ENCODE measurements at places on chromosomes 5 and 9.

DNA sequence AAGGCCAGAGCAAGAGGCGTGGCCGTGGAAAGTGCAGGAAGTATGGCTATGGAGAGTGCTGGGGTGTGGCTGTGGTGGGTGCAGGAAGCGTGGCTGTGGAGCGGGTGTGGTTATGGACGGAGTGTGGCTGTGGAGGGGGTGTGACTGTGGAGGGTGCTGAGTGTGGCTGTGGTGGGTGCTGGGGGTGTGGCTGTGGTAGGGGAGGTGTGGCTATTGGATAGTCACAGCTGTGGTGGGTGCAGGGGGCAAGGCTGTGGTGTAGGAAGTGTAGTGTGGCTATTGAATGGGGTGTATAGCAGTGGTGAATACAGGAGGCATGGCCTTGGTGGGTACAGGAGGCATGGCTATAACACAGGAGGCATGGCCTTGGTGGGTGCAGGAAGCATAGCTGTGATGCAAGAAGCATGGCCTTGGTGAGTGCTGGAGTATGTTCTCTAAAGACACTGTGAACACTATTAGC is 40.8 kb upstream of the SPATA31C2 start:
- DNase-seq, result no peak

DNA sequence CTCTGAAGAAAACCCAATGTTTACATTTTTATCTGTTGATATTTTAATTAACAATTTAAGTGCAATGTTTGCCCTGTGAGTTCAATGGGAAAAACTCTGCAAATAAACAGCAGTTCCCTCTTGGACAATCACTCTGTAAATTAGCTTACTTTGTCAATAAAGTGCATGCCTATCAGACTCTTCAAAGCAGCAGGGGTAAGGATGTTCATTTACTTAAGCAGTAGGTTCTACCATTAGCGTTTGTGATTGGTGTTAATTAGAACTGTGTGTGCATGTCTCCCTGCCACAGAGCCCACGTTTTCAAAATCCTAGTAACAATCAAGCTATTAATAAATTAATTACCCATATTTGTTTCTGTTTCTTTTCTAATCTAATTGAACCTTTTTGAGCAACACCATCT is 1921.6 kb upstream of the WWC1 start:
- no peak for DNase-seq

- no peak for DNase-seq
Observed at GRCh38 chr9:33143241-33143661, 23.9 kb downstream of the B4GALT1 start.

- no peak for DNase-seq
Observed at GRCh38 chr5:77781076-77781475, 4.9 kb upstream of the TBCA start.

GRCh38 chr5:72452515-72453245 is 54.5 kb downstream of the ZNF366 start:
- DNase-seq, result no peak

DNA sequence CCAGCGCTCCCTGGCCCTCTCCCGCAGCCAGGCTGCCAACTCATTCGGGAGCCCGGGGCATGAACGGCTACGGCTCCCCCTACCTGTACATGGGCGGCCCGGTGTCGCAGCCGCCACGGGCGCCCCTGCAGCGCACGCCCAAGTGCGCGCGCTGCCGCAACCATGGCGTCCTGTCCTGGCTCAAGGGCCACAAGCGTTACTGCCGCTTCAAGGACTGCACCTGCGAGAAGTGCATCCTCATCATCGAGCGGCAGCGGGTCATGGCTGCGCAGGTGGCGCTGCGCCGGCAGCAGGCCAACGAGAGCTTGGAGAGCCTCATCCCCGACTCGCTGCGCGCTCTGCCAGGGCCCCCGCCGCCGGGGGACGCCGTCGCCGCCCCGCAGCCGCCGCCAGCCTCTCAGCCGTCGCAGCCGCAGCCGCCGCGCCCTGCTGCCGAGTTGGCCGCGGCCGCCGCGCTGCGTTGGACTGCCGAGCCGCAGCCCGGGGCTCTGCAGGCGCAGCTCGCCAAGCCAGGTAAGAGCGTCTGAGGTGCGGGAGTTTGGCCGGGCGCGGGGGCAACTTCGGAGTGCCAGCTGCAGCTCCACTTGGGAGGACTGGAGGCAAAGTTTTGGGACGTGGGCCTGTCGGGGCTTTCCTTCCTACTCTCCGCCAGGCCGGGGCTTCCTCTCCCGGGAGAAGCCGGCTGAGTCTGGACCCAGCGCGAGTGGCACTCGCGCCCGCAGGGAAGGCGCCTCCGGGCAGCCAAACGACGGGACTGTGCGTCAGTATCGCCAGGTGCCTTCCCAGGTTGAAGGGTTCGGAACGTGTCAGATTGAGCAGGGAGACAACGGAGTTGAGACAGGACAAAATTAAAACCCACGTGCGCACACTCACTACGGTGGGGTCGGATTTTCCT is 735 bp downstream of the DMRT3 start:
- no peak for DNase-seq

GRCh38 chr9:34585946-34586669 is 3.4 kb downstream of the CNTFR start:
- DNase-seq, result no peak

DNA sequence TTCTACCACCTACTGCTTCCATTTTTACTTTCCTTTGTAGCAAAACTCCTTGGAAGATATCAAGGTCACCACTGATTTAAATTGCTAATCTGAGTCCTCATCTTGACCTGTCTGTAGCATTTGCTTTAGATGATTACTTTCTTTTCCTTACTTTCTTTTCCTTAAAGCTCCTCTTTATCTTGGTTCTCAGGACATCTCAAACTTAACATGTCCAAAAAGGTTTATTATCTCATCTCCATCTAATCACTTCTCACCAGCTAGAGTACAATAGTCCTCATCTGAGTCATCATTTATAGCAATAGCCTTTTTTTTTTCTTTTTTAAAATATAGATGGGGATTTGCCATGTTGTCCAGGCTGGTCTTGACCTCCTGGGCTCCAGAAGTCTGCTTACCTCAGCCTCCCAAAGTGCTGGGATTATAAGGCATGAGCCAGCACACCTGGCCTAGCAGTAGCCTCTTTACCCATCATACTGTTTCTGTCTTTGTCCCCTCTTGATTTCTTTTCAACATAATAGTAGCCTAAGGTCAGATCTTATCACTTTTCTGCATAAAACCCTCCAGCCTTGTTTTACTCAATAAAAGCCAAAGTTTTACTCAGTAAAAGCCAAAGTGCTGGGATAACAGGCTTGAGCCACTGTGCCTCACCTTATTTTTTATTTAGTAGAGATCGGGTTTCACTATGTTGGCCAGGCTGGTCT is 32.9 kb upstream of the GPR21 start:
- no peak for DNase-seq

- no peak for DNase-seq
Observed at GRCh38 chr5:150513375-150514309, 5.7 kb downstream of the NDST1 start.

- DNase-seq, result no peak
Observed at GRCh38 chr5:8720506-8720905, 825.4 kb downstream of the SEMA5A start.

DNA sequence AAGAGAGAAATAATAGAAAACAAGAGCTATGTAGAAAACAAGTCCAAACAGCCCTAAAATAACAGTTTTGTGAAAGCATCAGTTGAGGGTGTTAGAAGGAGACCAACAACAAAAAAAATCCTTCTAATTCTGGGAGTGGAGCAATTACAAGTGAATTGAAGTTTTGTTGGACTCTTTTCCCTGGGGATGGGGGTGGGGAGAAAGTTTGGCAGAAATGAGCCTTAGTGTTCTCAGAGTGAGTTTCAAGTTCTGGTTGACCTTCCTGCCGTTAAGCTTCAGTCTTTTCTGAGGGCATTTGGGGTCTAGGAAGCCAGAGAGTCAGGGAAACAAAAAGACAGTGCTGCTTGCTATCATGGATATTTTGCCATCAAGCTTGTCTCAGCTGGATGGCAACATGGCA is 106.3 kb upstream of the TRIM32 start:
- DNase-seq, result no peak

DNA sequence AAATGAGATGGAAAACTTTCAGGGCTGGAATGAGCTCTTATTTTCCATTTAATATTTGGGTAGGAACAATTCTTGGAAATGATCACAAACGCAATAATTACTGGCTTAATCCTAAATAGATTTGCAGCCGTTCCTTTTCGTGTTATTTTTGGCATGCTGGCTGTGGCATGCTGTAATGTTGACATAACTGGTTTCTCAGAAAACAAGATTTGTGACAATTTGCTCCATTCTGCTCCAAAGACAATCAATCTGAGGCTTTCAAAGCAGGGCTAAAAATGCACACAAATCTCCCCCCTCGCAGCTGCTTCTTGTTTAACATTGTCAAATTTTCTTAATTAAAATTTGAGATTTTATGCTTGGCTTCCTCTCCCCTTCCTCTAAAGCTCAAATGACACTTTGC is 151.2 kb downstream of the TTC39B start:
- no peak for DNase-seq

DNA sequence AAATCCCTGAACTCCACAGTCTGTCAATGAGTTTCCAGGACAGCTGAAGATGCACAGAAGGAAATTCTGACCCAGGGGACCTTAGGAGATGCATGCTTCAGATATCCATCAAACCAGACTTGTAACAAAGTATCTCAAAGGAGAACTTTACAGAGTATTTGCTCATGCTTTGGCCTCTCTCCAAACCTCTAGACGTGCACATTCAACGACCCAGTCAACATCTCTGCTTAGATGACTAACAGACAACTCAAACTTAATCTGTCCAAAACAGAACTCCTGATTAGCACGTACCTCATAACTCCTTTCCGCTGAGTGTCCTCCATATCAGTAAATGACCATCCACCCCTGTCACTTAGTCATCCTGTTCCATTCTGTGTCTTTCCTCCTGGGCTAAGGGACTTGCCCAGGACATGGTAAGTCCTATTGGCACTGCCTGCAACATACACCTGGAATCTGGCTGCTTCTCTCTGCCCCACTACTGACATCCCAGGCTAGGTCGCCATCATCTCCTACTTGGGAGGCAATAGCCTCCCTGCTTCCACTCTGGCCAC is 107.4 kb downstream of the LMNB1 start:
- no peak for DNase-seq

- DNase-seq, result no peak
Observed at GRCh38 chr5:1247811-1248210, 22.6 kb downstream of the SLC6A18 start.

GRCh38 chr5:36876965-36877666 is 547 bp downstream of the NIPBL start:
- peak; percentile 23 for DNase-seq

GRCh38 chr5:120140501-120140900 is 323.6 kb upstream of the PRR16 start:
- DNase-seq, result no peak

- DNase-seq, result no peak
Observed at GRCh38 chr5:103428411-103428871, 134.1 kb downstream of the NUDT12 start.

- no peak for DNase-seq
Observed at GRCh38 chr9:95971815-95972214, 96.3 kb downstream of the ERCC6L2 start.

DNA sequence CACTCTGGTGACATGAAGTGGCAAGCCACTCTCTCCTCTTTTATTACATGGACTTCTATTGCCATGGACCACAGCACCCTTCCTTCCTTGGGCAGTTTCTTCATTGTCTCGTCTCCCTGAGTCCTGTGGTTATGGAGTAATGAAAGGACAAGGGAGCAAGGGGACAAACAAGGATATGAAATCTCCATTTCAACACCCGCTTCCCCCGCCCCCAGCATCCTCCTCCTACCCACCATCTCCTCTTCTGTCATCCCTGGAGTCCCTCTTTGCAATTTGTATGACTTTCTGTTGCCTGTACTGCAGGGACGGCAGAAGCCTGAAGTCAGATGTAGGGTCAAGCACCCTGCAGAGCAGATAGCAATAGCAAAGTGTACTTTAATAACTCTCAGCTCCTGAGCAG is 300.7 kb upstream of the CLINT1 start:
- DNase-seq, result no peak

DNA sequence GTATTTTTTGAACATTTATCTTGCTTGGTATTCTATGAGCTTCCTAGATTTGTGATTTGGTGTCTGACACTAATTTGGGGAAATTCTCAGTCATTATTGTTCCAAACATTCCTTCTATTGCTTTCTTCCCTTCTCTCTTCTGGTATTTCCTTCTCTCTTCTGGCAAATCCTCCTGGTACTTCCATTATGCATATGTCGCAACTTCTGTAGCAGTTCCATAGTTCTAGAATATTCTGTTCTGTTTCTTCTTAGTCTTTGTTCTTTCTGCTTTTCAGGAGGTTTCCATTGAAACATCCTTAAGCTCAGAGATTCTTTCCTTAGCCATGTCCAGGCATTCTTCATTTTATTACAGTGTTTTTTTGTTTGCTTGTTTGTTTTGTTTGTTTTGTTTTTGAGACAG is 155.2 kb upstream of the PIK3R1 start:
- no peak for DNase-seq

- DNase-seq, result no peak
Observed at GRCh38 chr5:103561685-103562452, 720 bp downstream of the NUDT12 start.

- no peak for DNase-seq
Observed at GRCh38 chr5:79745255-79745654, 55.6 kb downstream of the CMYA5 start.

DNA sequence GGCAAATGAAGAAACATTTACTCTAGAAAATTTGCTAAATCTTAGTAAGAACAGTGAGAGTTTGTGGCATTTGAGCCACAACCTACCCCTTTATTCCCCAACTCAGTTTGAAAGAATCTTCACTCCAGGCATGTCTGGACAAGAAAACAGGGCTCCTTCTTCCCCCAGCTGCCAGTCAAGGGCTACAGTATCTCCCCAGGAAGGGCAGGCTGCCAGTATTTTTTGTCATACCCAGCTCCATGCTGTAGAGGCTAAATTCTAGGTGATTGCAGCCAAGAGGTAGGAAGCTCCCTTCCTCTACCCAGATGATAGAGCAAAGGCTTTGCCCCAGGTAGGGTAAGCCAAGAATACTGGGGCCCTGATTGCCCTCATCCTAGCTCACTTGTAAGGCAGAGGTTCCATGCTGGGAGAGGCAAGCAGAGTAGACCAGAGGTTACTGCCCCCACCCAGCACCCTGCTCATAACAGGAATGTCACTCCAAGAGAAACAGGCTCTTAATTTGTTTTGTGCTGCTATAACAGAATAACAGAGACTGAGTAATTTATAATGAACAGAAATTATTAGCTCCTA is 20.0 kb upstream of the GRPEL2 start:
- no peak for DNase-seq

DNA sequence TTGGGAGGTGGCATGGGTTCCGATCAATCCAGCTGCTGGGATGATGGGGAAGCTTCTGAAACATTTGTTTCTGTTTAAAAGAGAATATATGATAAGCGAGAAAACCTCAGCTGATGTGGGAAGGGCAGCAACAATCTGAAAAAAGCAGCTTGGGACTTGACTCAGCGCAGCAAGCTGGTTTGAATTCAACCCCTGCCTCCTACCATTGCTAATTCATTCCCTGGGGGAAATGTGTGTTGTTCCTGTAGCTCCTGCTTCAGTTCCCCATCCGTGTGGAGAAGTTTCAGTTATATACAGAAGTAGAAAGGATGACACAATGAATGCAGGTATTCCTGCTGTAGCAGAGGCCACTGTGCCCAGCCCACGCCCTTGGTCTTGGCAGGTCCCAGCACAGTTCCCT is 145.1 kb downstream of the NXNL2 start:
- DNase-seq, result no peak

- no peak for DNase-seq
Observed at GRCh38 chr5:169354263-169354662, 53.3 kb upstream of the SLIT3 start.

- no peak for DNase-seq
Observed at GRCh38 chr9:133463864-133464615, 4.3 kb downstream of the CACFD1 start.
